ENCODE measurements at places on chromosomes 6 and 20. TPM values are rescaled to one million over a fixed set of nuclear protein-coding genes. Genes with fewer than 3 reads are reported as not detected.

DNA sequence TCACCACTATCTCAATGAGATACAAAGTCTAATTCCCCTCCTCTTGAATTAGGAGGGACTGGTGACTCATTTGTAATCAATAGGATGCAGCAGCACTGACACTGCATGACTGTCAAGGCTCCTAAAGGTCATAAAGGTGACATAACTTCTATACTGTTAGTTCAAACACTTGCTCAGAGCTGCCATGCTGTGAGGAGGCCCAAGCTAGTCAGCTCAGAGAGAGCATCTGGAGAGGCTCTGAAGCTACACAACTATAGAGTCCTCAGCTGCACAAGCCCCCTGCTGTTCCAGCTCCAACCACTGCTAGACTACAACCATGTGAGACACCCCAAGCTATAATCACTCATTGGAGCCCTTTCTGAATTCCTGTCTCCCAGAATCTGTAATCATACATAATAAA lies 17.0 kb upstream of the HEY2 start:
- H3K4me3 ChIP-seq: no peak overlapping the region
- H3K27ac ChIP-seq: no peak overlapping the region
- DNase-seq: no peak
- H3K27me3 ChIP-seq: no peaks in the 10 kb centered on the region

DNA sequence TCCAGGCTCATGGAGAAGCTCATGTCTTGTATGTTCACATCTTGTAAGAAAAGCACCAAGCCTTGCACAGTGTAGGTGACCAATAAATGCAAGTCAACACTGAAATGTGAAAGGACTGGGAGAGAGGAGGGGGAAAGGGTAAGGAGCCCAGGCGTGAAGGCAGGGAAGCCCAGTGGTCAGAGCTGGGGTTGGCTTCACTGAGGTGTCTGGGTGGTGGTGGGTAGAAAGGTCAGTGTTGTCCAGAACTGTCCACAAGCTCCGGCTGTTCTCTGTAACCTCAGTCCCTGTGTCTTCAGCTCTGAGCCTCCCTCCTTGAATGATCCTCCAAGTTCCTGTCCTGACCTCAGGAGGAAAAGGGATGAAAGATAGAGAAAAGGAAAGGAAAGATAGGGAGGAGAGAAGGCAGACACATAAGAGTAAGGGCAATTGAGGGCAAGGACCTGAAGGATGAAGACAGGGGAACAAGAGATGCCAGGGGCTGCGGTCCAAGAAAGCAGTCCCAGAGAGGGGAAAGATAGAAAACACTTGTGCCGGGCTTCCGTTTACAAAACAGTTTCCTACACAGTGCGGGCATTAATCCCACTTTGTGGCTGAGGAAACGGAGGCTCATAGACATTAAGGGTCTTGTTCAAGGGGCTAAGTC lies 2.4 kb upstream of the TNXB start:
- peaks cover 49% of the 10 kb centered on the region for H3K4me1 ChIP-seq
- DNase-seq: peak; percentile 74
- H3K27me3 ChIP-seq: no peaks in the 10 kb centered on the region
- peak overlapping the region; percentile 94 for H3K27ac ChIP-seq

DNA sequence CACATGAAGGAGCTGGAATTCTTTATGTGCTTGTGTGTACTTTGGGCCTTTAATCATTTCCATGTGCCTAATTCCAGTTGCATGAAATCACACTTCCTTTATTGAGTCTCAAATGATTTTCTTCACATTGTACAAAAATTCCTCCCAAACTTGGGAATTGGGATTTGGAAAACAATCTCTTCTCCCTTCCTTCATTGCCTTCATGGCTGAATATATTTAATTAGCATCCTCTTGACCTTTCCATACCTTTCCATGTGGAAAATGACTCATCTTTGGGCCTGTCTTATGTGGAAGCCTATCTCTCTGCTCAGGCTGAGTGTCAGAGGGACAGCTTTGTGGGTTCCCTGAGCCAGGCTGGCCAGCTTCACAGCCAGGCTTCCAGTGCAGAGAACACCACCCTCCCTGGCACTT lies 33.0 kb upstream of the CDH4 start:
- no peaks in the 10 kb centered on the region for H3K27me3 ChIP-seq
- H3K36me3 ChIP-seq: no peaks in the 10 kb centered on the region
- no peak overlapping the region for H3K4me3 ChIP-seq
- no peak overlapping the region for H3K27ac ChIP-seq
- DNase-seq: no peak

Gene LINC00237
- total RNA-seq: not detected

DNA sequence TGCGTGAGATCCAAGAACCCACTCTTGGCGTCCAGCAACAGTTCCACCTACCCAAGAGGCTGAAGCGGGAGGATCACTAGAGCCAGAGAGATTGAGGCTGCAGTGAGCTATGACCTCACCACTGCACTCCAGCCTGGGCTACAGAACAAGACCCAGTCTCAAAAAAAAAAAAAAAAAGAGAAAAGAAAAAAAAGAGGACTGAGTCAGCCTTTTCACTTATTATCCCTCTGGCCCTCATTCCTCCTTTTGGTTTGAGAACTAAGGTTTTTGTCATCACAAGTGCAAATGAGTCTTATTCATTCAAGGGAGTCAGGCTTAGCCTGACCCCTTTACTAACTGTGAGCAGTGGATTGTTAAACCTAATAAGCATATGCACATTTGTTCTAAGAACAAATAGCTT lies 37.9 kb upstream of the JARID2 start:
- H3K4me1 ChIP-seq: no peaks in the 10 kb centered on the region
- H3K27me3 ChIP-seq: no peaks in the 10 kb centered on the region
- no peak for DNase-seq
- no peaks in the 10 kb centered on the region for H3K36me3 ChIP-seq
- H3K4me3 ChIP-seq: no peak overlapping the region

Gene MCCD1
- not detected for total RNA-seq

- no peaks in the 10 kb centered on the region for H3K36me3 ChIP-seq
- no peaks in the 10 kb centered on the region for H3K27me3 ChIP-seq
- no peak for DNase-seq
- no peak overlapping the region for H3K4me3 ChIP-seq
These were observed 385.1 kb downstream of the SMOC2 start for GRCh38 chr6:168826078-168826390.

Measured in uterus (tissue), 4 donors.